ENCODE measurements at places on chromosomes 2 and 18. TPM values are rescaled to one million over a fixed set of nuclear protein-coding genes. Genes with fewer than 3 reads are reported as not detected.
A peak's percentile ranks its signal among the peaks of the same experiment; 100 is the strongest.

GRCh38 chr2:42862669-42863185, 70.3 kb upstream of the HAAO start:
- peaks cover 7% of the 10 kb centered on the region for H3K36me3 ChIP-seq
- H3K4me3 ChIP-seq = no peak overlapping the region
- DNase-seq = no peak
- H3K4me1 ChIP-seq = peaks cover 8% of the 10 kb centered on the region
- H3K27ac ChIP-seq = no peak overlapping the region
- H3K27me3 ChIP-seq = no peaks in the 10 kb centered on the region

GRCh38 chr2:27071990-27072830, 756 bp upstream of the OST4 start:
- no peak overlapping the region for H3K27ac ChIP-seq
- H3K4me3 ChIP-seq = peak overlapping the region; percentile 85
- DNase-seq = no peak
- H3K36me3 ChIP-seq = peaks cover 40% of the 10 kb centered on the region

- H3K4me1 ChIP-seq = no peaks in the 10 kb centered on the region
- H3K36me3 ChIP-seq = no peaks in the 10 kb centered on the region
- DNase-seq = no peak
- H3K27me3 ChIP-seq = no peaks in the 10 kb centered on the region
These were observed 34.8 kb downstream of the SNTG2 start for GRCh38 chr2:985317-985898.

- no peaks in the 10 kb centered on the region for H3K27me3 ChIP-seq
- no peak for DNase-seq
- no peaks in the 10 kb centered on the region for H3K36me3 ChIP-seq
- H3K27ac ChIP-seq = no peak overlapping the region
- H3K4me1 ChIP-seq = no peaks in the 10 kb centered on the region
- no peak overlapping the region for H3K4me3 ChIP-seq
These were observed 450.6 kb upstream of the ST6GAL2 start for GRCh38 chr2:107336526-107336925.

DNA sequence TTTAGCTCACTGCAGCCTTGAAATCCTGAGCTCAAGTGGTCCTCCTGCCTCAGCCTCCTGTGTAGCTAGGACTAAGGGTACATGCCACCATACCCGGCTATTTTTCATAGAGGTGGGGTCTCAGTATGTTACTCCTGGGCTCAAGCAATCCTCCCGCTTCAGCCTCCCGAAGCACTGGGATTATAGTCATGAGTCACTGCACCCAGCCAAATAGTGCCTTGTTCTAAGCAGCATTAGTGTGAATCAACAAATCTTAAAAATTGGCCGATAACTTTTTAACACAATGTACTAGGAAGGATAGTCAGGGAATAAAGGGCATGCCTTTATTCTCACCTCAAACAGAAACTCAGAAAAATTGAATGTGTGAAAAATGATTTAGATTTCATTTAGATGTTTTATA, 51.6 kb downstream of the XRCC5 start:
- H3K27ac ChIP-seq = no peak overlapping the region
- peaks cover 77% of the 10 kb centered on the region for H3K36me3 ChIP-seq
- no peaks in the 10 kb centered on the region for H3K4me1 ChIP-seq
- DNase-seq = no peak
- H3K4me3 ChIP-seq = no peak overlapping the region
- H3K27me3 ChIP-seq = no peaks in the 10 kb centered on the region

DNA sequence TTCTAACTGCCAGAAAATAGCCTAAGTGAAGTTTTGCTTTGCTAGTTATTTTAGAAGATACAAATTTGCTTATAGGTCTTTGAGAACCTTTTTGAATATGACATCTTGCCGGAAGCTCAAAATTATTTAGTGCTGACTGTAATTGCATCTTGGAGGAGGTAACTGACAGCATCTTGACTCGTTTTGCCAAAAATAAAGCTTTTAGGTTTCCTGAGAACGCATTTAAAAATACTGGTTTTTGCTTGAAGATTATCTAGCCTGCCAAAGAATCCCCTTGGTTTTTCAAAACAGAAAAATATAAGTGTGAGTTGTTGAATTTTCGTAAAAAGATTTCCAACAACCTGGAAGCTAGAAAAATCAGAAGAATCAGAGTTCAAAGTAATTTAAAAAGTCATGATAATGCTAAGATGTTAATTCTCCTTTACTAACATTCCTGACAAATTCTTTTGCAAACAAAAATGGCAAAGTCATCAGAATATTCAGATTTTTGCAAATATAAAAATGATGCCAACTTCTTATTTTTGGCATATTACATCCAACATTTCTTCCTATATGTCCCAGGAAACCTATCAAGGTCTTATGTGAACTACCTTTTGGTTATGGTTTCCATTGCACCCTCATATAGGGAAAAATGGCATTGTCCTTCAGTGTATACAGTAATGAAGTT, 178.0 kb upstream of the SLC8A1 start:
- no peaks in the 10 kb centered on the region for H3K36me3 ChIP-seq
- H3K27me3 ChIP-seq = no peaks in the 10 kb centered on the region

GRCh38 chr18:29594493-29594892, 1417.6 kb upstream of the CDH2 start:
- no peak overlapping the region for H3K4me3 ChIP-seq
- DNase-seq = no peak
- H3K27ac ChIP-seq = no peak overlapping the region
- no peaks in the 10 kb centered on the region for H3K27me3 ChIP-seq

- peaks cover 25% of the 10 kb centered on the region for H3K36me3 ChIP-seq
- no peak for DNase-seq
- H3K4me3 ChIP-seq = peak overlapping the region; percentile 98
These were observed 1.3 kb upstream of the CEP68 start for GRCh38 chr2:65054749-65055421.

DSC2 gene
- total RNA-seq = 42.4 TPM

B4GALT6 gene
- 22.0 TPM for total RNA-seq

Measured in Calu3 (cell line).